Fibroblast of skin of left quadriceps (primary cell): ENCODE measurements at places on chromosomes 11 and 22.

- no peak for DNase-seq
Measured at GRCh38 chr22:23231471-23232093, 51.3 kb downstream of the BCR start.

DNA sequence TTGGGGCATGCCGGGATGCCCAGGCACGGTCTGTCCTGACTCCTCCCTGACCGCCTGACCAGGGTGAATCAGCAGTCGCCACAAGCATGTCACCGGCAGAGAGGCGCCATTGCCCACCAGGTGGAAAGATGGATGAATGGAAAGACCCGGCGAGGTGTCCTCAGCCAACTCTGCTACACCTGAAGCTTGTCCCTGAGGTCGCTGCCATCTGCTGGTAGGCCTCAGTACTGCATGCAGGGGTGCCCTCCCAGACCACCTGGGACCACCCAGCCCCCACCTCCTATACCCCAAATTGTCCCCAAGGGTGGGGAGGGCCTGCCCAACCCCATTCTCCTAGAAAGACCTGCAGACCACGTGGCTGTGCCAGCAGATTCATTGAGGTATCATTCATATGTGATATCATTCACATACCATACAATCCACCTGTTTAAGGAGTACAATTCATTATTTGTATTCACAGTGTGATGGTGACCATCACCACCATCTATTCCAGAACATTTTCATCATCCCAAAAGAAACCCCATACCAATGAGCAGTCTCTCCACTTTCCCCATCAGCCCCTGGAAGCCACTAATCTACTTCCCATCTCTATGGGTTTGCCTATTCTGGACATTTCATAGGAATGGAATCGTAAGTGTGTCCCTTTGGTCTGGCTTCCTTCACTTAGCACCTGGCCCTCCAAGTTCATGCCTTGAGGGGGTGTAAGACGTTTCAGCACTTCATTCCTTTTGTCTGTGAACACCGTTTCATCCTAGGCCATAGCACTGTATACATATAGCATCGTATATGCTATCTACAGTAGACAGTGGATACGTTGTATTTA lies 17.5 kb downstream of the FGF3 start:
- no peak for DNase-seq

DNA sequence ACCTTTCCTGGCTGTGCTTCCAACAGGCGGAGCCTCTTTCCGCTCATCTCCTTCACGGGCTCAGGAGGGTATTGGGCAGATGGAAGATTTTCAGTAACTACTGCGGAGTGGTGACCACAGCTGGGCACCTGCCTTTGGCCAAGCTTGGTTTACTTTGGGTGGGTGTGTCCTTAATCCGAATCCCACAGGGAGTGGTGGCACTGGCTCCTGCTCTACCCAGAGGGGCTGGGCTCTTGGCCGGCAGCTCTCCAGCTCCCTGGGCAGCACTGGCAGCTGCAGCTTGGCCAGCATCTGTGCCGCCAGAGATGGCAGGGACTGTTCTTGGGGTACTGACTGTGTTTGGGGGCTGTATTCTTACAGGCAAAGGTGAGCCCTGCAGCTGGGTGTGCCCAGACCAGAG lies 29.8 kb downstream of the BID start:
- no peak for DNase-seq

DNA sequence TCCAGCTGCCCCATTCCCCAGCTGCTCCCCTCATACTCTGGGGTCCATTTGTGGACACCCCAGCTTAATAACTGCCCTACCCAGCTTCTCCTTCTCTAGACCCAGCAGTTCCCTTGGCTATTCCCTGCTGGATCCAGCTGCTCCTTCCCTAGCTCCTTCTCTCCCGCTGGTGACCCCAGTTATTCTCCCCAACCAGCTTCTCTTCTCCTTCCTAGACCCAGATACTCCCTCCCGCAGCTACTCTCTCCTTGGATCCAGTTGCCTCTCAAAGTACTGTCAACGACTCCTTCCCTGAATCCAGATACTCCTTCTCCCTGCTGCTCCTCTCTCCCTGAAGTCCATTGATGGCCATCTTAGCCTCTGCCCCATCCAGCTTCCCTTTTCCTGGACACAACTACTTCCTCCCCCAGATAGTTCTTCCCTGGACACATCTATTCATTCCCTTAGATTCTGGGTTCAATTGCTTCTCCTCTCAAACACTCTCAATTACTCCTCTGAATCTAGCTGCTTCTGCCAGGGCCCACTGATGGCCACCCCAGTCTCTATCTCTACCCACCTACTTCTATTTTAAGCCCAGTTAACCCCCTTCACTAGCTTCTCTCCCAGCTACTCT lies 11.6 kb downstream of the SELENOM start:
- DNase-seq = no peak

DNA sequence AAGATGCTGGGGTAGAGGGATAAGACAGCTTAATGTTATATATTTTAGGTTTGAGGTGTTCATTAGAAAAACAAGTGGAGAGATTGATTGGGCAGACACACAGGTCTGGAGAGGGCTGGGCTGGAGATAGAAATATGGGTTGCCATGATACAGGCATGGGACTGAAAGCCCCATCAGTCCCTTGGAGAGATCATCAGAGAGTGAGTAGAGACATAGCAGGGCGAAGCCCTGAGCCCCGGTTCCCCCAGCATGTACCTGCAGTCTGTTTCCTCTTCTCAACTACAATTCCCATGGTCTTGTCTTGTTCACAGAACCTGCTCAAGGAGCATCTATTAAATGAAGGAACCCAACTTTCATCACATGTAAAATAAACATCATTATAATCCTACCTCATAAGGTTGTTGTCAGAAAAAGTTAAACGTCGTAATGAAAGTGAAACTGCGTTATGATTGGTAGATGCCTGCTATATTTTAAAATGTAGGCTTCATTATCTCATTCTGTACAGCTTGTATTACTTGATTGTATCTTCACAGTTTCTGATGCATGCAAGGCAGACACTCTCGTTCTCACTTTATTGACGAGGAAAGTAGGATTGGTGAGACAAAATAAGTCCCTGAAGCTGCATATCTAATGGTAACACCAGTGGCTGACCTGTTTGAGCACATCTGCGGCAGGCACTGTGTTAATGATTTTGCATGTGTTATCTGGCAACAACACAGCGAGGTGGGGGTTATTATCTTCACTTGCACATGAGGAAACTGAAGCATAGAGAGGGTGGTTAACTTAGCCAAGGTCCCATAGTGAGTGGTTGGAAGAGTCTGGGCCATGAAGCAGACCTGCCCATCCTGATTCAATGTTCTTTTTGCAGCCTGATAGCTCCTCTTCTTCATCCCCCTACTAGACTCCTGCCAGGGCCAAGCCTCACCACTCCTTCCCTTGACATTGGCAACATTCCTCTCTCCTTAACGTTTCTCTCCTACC lies 63.5 kb downstream of the ENDOD1 start:
- DNase-seq = no peak

DNA sequence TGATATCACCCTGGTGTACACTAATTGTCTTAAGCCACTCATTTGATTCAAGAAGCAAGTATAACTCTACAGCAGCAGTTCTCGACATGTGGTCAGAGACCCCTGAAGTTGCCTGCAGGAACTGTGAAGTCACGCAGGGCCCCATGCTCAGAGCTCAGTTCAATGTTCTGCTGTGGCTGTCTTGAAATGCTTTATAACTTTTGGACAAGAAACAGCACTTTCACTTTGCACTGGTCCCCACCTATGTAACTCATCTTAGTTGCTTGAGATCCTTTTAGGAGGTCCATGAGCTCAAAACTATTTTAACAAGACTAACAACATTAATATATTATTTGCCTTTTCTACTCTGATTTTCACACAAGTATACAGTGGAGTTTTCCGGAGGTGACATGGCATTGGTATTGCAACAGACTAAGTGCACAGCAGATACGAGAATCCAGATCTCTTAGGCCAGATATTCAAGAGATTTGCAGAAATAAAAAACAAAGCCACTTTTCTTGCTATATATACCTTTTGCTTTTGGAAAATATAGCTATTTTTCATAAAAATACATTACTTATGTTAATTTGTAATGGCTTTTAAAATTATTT lies 64.8 kb downstream of the PRR5L start:
- DNase-seq = no peak

GRCh38 chr11:99585606-99586005 lies 564.9 kb downstream of the CNTN5 start:
- no peak for DNase-seq
